WERI-Rb-1 (cell line): ENCODE measurements at places on chromosomes 6 and 20.

DNA sequence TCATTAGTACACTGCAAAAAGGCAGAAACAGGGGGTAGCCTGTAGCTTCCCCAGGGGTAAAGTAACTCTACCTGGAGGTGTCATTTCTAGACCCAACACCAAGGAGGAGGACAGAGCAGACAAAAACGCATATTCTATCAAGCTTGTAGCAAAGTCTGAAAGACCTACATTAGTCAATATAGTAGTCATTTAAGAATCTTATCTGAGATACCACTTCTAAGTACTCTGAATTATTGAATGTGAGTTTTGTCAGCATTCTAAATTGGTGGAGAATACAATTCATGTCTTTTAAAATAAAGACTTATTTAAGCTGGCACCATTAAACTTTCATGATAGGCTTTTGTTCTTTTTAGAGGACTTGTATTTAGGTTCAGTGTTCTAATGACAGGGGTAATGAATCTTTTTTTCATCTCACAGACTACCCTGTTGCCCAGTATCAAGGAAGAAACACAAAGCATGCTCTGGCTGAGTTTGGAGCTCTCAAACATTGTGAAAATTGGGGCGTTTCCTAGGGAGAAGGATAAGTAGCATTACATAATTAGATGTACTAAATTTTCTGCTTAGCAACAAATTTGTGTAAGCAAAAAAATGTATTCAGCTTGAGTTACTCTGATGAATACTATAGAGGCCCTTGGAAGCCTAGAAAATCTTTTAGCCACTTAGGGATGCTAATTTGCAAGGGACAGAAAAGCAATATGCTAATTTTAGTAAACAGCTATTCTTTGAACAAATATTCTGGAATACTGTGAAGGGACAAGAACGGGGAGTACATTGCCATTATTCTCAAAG, 255.4 kb upstream of the HSF2 start:
- no peak for DNase-seq

- DNase-seq = no peak
Observed at GRCh38 chr6:152472325-152472724, 164.8 kb downstream of the SYNE1 start.

GRCh38 chr6:56386717-56387116, 139.3 kb upstream of the COL21A1 start:
- DNase-seq = no peak

DNA sequence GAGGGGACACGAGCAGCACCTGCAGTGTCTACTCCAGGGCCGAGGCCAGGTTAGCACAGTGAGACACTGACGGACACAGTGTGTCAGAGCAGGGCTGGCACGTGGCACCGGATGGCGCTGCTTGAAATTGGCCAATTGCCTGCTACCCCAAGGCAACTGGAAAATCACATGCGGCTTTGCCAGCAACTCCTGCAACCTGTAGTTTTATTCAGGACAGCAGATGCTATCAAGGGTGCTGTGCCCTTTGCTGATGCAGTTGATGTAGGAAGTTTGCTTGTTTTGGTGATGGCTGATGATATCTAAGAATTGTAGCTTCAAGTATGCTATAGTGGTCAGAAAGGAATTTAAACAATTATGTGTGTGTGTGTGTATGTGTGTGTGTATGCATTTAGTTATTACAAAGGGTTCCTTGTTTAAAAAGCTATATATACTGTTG, 25.9 kb downstream of the RIN2 start:
- DNase-seq = no peak

- peak; percentile 52 for DNase-seq
Observed at GRCh38 chr20:37943501-37944455, 40.9 kb downstream of the VSTM2L start.

GRCh38 chr6:167796192-167796981, 30.3 kb upstream of the AFDN start:
- no peak for DNase-seq

- no peak for DNase-seq
Observed at GRCh38 chr6:111958534-111958933, 85.3 kb upstream of the FYN start.

DNA sequence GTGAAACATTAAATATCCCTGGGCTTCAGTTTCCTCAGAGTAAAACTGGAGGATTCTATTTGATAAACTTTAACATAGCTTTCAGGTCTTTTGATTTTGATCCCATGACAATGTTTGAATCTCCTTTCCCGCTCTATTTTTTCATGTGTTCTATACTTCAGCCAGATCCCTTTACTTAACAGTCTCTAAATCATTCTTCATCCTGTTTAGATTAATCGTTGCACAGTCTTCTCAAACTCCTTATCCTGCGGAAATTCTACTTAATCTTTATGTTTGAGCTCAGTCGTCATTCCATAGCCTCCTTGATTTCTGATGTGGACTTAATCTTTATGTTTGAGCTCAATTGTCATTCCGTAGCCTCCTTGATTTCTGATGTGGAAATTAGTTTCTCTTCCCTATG, 57.4 kb downstream of the GRIK2 start:
- DNase-seq = no peak

GRCh38 chr6:131652472-131652871, 15.4 kb downstream of the ENPP3 start:
- no peak for DNase-seq

- no peak for DNase-seq
Observed at GRCh38 chr6:155253337-155253736, 10.5 kb upstream of the CLDN20 start.

DNA sequence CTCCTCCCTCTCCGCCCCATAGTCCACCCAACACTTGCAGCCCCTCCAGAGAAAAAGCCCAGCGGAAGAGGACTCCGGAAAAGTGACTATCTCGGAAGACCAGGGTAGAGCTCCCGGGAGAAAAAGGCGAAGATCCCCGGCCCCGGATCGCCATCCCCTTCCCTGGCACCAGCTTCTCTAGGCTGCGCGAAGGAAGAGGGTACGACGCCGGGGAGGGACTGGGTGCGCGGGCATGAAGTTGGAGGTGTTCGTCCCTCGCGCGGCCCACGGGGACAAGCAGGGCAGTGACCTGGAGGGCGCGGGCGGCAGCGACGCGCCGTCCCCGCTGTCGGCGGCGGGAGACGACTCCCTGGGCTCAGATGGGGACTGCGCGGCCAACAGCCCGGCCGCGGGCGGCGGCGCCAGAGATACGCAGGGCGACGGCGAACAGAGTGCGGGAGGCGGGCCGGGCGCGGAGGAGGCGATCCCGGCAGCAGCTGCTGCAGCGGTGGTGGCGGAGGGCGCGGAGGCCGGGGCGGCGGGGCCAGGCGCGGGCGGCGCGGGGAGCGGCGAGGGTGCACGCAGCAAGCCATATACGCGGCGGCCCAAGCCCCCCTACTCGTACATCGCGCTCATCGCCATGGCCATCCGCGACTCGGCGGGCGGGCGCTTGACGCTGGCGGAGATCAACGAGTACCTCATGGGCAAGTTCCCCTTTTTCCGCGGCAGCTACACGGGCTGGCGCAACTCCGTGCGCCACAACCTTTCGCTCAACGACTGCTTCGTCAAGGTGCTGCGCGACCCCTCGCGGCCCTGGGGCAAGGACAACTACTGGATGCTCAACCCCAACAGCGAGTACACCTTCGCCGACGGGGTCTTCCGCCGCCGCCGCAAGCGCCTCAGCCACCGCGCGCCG, 822 bp downstream of the FOXQ1 start:
- peak; percentile 79 for DNase-seq

DNA sequence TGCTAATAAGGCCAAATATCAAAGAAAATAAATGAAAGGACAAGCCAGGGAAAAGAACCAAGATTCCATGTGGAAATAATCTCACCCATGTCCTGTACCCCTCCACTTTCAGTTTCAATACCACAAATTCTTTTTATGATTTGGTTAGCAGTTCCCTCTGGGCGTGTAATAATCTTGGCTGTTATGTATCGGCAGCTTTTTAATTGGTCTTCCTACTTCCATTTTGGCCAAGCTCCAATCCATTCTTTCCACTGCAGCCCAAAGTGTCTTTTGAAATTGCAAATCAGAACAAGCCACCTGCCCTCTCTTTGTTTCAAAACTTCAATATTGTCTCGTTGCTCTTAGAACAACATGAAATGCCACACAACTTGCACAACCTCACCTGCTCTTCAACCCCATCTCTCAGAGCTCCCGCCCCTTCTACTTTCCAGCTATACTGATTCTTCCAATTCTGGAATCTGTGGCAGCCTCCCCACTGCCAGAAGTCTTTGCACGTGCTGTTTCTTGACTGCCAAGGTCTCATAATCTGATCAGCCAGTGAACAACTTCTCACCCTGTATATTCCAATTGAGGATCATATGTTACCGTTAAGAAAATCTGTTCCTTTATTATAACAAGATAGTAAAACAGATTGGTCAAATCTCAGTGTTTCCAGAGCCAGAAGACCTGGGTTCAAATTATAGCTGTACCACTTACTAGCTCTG, 354.5 kb downstream of the CBLN4 start:
- DNase-seq = no peak

GRCh38 chr6:53623497-53623896, 42.1 kb downstream of the KLHL31 start:
- no peak for DNase-seq

GRCh38 chr6:22827760-22828159, 258.4 kb downstream of the HDGFL1 start:
- no peak for DNase-seq

GRCh38 chr6:13272131-13273046, 55.9 kb downstream of the TBC1D7 start:
- DNase-seq = no peak

DNA sequence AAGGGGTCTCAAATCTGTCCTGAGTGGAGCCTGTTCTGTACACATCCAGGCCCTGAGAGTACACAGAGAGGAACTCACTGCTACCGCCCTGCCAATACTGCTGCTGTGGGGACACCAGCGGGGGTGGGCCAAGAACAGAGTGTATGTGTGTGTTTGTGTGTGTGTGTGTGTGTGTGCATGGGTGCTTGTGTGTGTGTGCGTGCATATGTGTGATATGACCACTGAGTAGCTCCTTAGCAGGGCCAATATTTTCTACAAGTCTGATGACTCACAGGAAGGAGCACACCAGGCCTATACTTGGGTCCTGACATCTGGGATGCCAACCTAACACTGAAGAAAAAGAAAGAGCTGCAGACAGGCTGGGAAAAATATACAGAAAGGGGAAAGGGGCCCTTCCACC, 1.4 kb downstream of the RAET1E start:
- no peak for DNase-seq

- no peak for DNase-seq
Observed at GRCh38 chr6:117548797-117549301, 53.5 kb downstream of the GOPC start.

DNA sequence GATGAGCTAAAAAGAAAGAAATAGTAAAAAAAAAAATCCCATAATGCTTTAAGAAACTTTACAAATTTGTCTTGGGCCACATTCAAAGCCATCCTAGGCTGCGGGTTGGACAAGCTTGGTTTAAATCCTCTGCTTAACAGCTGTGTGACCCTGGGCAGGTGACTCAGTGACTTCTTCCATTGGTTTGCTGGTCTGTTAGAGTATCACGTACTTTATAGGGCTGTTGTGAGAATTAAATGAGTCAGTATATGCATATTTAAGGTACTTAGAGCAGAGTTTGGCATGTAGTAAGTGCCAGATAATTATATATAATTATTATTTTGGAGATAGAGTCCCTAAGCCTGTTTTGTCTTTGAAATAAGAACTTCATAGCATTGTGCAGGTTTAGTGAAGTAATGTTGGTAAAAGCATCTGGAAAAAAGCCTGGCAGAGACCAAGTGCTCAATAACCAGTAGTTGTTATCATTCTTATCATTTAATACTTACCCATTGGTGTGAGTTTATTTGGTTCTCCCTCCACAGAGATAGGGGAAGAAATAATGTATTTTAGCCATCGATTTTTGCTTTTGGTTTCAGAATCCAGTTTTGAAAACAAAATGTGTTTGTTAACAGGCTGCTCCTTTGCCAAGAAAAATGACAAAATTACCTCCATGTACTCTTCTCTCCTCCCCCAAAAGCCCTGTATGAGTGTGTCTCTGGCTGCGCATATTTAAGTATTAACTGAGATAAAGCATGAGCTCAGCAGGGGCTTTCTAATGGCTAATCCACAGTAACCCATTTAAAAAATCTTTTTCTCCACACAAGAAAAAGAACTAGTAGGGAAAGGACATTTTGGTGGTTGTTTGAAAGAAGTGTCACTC, 67.2 kb downstream of the FOXO3 start:
- no peak for DNase-seq

- DNase-seq = no peak
Observed at GRCh38 chr20:43915211-43916072, 790 bp downstream of the TOX2 start.

- no peak for DNase-seq
Observed at GRCh38 chr6:159854959-159855358, 35.8 kb upstream of the MAS1 start.

DNA sequence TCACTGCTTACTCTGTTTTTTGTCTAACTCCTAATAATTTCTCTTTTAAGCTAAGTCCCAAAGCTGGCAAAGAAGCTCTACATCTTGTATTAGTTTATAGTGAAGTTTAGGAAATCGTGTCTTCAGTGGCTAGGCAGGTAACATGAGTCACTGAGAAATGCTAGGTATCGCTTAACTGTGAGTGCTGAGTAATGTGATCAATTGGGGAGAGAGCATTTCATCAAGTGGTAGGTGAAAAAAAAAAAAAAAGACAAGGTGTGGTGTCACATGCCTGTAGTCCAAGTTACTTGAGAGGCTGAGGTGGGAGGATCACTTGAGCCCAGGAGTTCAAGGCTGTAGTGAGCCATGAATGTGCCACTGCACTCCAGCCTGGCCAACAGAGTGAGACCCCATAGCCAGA, 125.3 kb downstream of the FAM83B start:
- no peak for DNase-seq
